ENCODE measurements at places on chromosomes 4 and X.

GRCh38 chr4:131989576-131989975 lies 1159.5 kb upstream of the PCDH10 start:
- no peak for DNase-seq

- no peak for DNase-seq
Measured at GRCh38 chrX:13855689-13856450, 39.0 kb upstream of the GPM6B start.

- no peak for DNase-seq
Measured at GRCh38 chr4:99635601-99636000, 22.0 kb downstream of the C4orf54 start.

DNA sequence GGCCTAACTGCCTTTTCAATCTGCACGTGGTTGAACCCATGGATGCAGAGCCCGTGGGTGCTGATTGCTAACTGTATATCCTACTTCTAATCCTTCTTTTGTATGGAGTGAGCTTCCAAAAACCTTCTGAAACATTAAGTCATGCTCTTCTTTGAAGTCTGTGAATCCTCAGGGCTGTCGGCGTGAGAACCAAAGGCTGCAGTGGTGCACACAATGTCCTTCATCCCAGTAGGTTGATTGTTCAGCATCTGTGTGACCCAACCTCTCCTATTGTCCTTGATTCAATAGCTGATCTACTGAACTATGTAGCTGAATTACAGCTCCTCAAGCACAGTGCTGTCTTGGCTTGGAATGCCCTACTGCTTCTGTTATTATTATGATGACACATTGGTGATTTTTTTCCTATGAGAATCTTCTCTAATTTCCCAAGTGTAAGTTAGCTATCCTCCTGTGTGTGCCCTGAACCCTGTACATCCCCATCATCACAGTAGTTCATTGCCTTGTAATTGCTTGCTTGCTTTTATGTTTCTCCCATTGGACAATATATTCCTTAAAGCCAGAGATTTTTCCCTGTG lies 294.6 kb downstream of the TRIML1 start:
- no peak for DNase-seq

DNA sequence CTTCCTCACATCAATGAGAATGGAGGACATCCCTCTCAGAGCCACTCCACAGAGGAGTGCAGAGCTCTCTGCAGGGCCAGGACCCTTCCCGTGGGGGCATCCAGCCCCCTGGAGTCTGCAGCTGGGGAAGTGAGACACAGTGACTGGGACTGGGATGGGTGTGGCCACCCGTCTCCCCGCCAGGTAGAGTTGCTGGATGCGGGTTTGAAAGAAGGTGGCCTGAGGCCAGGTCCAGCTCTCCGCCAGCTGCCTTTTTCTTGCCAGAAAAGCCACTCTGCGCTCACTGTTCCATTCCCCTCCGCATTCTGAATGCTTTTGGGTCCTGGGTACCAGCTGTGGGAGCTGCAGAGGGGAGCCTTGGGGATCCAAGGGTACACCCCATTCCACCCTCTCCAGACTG lies 82.6 kb downstream of the ABLIM2 start:
- no peak for DNase-seq

- DNase-seq, result no peak
Measured at GRCh38 chr4:113358784-113359183, 309.3 kb downstream of the ANK2 start.

- DNase-seq, result no peak
Measured at GRCh38 chr4:15434091-15434490, 6.3 kb downstream of the C1QTNF7 start.

DNA sequence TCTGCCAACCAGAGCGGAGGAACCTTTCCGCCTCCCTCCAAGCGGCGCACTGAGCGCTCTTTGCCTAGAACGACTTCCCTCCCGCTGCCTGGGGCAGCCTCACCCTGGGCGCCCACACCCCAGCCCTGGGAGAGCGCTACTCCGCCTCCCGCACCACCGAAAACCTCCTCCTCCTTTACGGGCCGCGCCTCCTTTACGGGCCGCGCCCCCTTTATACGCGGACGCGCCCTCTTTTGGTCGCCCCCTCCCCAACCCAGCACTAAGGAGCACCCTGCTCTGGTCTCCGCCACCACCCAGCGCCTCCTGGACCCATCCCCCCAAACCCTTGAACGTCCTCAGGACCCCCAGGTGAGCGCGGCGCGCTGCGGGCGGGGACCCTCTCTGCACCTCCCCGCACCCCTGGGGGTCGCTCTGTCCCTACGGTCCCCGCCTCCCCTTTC lies 586 bp upstream of the NSG1 start:
- DNase-seq, result no peak

GRCh38 chr4:174764105-174764729 lies 64.8 kb downstream of the GLRA3 start:
- peak; percentile 21 for DNase-seq

DNA sequence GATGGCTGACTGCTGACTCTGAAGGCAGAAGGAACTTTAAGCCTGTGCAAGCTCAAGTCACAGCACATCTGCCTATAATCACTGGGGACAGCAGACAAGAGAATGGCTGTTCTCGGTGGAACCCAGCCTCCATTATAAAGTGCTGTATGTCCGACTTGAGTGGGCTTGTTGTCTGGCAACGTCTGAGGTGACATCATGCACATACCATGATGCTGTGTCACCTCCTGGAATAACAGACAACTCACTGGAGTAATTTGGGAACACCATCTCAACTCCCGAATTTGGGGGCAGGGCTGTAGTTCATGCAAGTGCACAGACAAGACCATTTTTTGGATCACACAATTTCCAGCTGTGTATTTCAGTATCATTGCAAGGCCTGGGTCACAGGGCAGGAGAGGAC lies 59.8 kb upstream of the GPM6B start:
- DNase-seq, result no peak

DNA sequence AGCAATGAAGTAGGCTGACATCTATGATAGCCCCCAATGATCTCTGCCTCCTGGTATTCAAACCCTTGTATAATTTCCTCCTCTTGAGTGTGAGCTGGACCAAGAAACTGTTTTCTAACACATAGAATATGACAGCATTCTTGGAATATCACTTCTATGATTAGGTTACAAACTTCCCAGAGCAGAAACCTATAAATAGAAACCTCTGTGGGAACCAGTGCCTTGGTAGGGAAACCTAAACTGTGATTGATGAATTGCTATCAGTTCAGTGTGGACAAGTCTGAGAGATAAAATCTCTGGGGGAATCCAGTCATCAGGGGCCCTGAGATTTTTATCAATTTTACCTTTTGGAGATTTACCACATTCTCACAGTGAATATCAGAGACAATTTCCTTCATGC lies 756.5 kb upstream of the AGA start:
- DNase-seq, result peak; percentile 9

DNA sequence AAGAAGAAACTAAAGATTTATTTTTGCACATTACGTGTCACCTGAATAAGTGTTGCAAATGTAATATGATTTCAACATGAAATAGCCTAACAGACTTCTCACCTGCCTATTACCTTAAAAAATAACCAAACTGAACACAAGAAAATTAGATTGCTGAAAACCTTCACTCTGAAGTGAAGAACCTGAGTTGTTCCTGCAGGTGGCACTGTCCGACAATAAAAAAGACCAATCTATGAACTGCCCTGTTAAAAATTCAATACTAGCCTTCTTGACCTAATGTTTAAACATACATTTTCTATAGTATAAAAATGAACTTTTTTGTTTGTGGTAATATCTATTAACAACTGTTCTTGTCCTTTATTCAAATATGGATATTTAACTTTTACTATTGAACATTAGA lies 69.2 kb upstream of the PNPLA4 start:
- DNase-seq, result no peak

- no peak for DNase-seq
Measured at GRCh38 chr4:98434816-98435215, 173.6 kb downstream of the RAP1GDS1 start.

DNA sequence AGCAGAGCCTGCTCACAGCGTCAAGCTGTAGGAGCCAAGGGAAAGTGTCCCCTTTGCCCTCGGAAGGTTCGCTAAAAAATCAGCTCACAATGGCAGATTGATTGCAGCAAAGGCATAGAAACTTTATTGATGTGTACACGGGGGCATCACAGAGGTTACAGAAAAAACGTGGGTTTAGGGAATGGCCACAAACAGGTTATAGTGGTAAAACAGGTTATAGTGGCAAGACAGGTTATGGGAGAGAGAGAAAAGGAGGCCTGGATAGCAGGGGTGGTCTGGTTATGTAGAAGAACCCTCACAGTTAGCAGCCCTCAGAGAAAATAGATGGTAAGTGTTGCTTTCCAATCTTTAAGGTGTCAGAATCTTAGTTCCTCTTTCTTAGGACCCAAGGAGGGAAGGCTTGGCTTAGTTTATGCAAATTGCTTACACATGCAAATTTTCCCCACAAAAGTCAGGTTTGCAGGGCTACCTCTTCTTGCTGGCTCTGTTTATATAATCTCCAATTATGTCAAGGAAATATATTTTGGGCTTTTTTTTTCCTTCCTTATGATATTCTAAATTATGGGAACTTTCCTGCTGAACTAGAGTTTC lies 113.7 kb downstream of the BMP15 start:
- DNase-seq, result no peak

DNA sequence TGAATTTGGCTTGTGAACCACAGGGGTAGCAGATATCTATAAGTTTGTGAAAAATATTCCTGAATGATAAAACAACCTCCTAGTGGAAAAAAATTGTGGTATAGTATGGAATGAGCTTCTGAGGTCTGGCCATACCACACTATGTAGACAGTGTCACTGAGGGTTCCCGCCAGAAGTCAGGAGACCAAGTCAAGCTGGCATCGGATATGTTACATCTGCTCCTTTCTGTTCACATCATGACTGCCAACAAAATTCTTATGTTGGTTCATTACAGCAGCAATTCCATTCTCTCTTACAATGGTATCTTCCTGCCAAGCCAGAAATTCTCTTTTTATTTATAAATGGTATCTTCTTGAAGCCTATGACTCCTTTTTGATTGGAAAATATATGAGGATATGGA lies 273.0 kb downstream of the PPP3CA start:
- no peak for DNase-seq

DNA sequence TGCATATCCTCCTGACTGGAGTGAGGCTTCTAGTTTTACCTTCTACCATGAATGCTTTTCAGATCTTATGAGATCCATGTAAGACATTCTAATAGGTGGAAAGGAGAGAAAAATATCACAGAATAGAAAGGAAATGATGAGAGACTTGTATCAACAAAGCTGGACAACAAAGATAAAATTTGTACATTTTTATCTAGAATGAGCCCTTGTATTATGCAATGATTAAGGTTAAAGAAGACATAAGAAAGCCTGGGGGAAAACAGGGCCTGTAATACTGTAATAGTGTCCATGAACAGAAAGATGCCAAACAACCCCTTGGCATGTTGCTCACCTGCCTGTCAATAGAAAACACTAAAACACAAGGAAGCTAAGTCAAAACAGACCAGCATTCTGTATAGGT lies 44.2 kb upstream of the SCRG1 start:
- no peak for DNase-seq

DNA sequence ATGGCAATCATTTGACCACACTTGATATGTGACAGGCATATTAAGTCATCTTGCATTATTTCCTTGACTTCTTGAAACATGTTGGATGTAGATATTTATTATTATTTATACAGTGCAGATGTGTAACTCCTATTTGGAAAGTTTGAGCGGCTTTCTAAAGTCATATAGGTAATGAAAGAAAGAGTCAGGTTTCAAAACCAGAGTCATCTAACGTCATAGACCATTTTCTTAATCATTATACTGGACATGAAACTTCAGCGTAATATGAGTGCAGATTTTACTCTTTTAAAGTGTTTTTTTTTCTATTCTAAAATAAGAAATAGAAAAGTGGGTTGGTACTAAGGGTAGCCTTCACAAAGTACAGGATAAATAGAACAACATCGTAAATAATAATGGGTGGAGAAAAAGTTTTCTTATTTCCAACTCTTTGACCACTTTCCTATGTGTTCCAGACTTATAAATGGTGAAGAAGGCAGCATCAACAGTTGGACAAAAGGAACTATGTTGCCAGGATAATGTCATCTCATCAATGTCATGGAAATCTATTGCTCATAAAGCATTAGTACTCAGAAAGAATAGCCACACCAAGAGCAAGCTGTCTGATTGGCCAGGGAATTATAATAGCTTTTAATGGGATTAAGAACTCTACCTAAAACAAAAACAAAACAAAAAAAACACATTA lies 108.0 kb upstream of the PCDH18 start:
- DNase-seq, result no peak

DNA sequence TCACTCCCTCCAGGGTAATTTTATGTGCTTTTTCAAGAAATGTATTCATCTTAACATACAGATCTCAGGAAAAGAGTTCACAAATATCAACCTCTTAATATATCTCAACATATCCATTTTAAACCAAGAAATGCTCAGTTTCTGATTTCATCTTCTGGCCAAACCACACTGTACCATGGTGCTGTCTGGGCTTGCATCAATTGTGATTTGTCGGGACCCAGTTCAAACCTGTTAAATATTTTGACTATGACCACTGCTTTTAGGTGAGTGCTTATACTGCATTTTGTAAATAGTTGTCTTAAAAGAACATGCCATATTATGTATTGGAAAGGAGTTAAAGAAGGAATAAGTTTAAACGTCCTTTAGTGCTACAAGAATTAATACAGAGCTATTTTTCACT lies 352.1 kb downstream of the SPOCK3 start:
- no peak for DNase-seq

DNA sequence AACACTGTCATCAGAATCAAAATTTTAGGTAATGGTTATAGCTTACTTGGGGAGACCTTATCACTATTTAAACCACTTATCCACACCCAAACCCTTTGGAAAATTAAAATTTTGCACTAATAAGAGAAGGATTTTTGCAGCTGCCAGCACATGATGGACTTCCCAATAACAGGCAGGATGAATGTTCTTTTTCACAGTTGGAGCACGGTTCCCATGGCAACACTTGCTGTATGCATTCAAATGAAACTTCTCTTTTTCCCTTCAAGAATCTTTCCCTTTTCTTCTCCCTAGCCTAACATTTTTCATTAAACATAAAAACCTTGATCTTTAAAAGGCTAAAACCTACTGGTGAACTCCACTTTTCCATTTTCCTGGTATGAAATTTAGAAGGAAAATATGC lies 768.2 kb downstream of the KCTD8 start:
- no peak for DNase-seq

- no peak for DNase-seq
Measured at GRCh38 chrX:22542641-22543040, 269.9 kb downstream of the CBLL2 start.

GRCh38 chrX:19410259-19410658 lies 66.5 kb downstream of the PDHA1 start:
- no peak for DNase-seq

- DNase-seq, result no peak
Measured at GRCh38 chrX:40227125-40227524, 129.4 kb upstream of the BCOR start.

DNA sequence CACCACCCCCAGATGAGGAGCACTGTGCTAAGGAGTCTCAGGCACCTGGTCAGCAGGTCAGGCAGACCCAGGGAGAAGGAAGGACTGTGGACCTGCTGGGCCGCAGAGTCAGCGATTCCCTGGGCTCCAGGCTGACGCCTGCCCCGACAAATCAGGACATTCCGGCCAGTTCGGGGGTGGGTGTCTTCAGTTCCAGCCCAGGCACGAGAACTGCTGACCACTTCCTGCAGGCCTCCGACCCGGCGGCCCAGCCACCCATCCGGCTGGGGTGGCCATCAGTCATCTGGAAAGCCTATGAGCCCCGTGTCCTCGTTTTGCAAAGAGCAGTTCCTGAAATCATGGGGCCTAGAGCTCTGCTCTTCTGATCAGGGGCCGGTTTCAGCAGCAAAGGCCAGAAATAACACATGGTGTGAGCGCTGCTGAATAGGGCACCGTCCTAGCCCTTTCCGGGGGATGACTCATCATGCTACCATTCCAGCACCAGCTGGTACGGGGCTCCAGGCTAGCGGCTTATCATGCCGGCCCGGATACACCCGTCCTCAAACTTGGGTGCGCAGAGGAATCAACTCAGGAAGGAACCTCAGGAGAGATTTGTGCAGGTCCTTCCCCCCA lies 7.8 kb upstream of the SH3TC1 start:
- DNase-seq, result peak; percentile 82

Data from HTR-8/SVneo (cell line).